CD4-positive, alpha-beta T cell treated with Interleukin-6 at 100 ng/mL for 8 hours (primary cell): ENCODE measurements at places on chromosomes 13 and 19.

DNA sequence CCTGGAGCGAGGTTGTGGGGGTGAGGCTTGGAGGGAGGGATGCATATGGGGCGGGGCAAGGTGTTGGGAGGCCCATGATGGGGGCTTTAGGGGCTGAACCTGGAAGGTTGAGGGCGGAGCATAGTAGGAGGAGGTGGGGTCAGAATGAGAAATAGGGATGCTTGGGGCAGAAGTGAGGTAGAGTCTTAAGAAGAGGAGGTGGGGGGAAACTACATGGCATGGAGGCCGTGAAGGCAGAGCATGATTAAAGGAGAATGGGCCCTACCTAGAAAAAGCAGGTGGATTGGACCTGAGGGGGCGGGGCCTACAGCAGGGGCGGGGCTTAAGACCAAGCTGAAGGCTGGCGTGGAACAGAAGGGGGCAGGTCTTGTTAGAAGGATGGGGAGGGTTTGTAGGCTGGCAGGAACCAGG lies 799 bp downstream of the NR1H2 start:
- DNase-seq, result peak; percentile 38

GRCh38 chr19:37813340-37813739 lies 34.0 kb upstream of the ZNF573 start:
- DNase-seq, result no peak

- DNase-seq, result no peak
Observed at GRCh38 chr13:96730676-96731075, 263.6 kb downstream of the OXGR1 start.

DNA sequence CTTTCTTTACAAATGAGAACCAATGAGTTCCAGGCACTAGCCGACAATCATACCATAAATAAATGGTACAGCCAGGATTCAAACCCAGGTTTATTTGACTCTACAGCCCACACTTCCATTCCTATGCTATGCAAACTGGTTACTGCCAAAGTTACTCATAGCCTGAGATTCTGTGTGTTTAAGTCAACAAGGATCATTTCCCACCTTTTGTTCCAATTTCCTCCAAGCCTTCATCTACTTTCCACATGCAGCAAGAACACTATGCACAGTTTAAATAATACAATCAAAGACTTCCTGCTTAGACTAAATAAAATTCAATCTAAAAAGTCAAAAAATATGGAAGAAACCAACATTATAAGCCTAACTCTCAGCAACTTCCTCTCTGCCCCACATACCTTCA lies 59.2 kb upstream of the KLF12 start:
- DNase-seq, result no peak

DNA sequence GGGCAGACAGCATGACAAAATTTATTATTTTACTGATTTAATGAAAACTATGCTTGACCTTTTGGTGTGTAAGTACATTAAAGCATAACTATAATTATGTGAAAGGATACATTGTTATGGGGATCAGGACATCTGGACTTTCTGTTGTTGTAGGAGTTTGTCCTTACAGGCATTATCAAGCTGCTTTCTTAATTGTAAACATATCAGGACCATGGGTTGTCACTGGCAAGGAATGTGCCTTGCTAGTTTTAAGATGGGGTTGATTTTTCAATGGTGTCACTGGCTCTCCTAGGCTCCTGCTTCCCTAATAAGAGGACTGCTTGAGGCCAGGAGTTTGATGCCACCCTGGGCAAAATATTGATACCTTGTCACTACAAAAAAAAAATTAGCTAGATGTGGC lies 32.6 kb downstream of the KBTBD6 start:
- no peak for DNase-seq

DNA sequence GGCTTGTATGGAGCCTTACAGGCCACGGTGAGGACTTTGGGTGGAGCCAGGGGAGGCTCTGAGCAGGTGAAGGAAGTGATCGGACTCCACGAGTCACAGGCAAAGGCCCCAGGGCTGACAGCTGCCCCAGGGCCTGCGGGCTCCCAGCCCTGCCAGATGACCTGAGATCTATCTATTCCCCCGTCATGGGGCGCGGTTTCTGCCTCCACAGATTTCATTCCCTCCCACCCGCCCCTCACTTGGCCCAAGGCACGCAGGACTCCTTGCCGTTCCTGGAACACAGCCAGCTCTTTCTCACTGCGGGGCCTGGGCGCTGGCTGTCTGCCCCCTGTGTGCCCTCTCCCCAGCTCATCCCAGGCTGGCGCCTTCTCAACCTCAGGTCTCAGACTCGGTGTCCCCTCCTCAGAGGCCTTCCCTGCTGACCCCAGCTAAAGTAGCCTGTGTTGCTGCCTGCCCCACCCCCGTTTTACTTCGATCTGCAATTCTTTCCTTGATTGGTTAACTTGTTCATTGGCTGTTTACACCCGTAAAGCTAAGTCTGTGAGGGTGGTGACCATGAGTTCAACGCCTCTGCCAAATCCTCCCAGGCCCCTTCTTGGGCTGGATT lies 13.9 kb upstream of the PAK4 start:
- no peak for DNase-seq
